ENCODE measurements at places on chromosomes 11 and 22.

- DNase-seq, result no peak
These were observed 57.5 kb upstream of the PHOX2A start for GRCh38 chr11:72301486-72301885.

DNA sequence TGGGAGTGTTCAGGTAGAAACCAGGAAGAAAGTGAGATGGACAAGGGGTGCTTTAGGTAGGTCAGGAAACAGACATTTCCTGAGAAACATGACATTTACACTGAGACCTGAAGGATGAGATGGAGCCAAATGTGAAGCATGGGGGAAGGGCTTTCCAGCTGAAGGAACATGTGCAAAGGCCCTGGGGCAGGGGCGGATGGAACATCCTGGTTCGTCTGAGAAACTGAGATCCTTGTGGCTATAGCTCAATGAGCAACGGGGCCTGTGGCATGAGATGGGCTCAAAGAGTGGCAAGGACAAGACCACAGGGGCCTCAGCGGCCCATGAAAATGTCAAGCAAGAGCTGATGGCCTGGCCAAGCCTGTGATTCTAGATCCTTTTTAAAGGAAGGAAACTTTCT, 127.4 kb downstream of the DSCAML1 start:
- DNase-seq, result no peak

DNA sequence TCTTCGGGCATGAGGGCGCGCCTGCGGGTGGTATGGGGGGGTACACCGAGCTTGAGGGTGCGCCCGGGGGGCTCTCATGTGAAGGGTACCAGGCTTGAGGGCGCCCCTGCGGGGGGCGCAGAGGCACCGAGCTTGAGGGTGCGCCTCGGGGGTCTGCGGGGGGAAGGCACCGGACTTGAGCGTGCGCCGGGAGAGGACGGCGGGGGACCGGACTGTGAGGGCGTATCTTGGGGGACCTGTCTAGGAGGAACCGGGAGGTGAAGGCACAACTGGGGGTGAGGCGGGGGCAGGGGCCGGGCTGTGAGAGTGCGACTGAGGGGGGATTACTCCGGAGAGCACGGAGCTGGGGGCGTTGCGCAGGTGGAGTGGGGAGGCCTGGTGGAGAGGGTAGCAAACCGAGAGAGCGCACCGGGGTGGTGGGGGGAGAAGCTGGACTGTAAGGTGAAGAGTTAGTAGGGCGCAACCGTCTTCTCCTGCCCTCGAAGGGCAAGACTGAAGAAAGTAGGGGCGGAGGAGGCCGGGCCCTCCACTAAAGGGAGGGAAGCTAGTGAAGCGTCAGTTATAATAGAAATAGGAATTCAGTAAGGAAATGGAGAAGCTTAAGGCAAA, 1.1 kb upstream of the DDX6 start:
- no peak for DNase-seq

DNA sequence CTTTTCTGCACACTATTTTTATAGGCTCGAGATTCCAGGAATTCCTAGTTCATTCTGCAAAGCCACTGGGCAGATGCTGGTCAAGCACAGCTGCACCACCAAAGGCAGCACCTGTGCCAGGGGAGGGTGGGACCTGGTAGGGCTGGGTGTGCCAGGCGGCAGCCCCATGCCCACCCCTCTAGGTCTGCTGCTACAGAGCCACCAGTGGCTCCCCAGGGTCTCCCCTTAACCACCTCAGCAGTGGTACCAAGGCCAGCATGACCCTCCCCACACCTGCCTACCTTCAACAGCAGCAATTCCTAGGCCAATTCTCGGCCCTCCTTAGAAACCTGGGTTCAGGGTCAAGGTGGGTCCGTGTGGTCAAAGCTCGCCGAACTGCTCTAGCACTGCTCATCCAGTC, 39.5 kb downstream of the PHF21B start:
- no peak for DNase-seq

- no peak for DNase-seq
These were observed 22.6 kb upstream of the SOX10 start for GRCh38 chr22:38006906-38007305.

GRCh38 chr22:36123673-36124630, 36.6 kb downstream of the APOL3 start:
- DNase-seq, result peak; percentile 58

GRCh38 chr22:44025171-44026065, 1.3 kb downstream of the PARVB start:
- DNase-seq, result no peak

DNA sequence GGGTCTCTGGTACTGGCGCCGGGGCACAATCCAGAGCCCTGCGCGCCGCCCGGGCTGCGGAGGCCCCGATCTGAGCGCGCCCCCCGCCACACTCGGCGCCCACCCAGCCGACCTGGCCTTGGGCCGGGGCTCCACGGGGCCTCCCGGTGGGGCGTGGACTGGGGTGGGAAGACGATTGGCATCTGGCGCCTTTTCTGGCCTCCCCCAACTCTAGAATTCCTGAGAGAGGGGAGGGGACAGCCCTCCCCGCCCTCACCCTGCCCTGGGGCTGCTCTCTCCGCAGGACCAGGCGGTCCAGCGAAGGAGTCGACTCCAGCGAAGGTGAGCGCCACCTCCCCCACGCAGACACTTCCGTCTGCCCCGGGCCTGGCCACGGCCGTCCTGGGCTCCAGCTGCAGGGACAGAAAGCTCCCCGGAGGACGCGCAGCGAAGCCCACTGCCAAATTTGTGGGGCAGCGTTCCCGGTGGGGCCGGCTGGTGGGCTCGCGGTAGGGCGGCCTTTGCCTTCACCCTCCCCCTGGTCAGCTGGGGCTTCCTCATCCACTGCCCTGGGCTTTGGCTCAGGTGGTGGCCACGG, 593 bp downstream of the SSH3 start:
- no peak for DNase-seq

- no peak for DNase-seq
These were observed 5.2 kb upstream of the CLMP start for GRCh38 chr11:123200264-123200663.

- no peak for DNase-seq
These were observed 41.3 kb downstream of the NEU3 start for GRCh38 chr11:75029836-75030631.

DNA sequence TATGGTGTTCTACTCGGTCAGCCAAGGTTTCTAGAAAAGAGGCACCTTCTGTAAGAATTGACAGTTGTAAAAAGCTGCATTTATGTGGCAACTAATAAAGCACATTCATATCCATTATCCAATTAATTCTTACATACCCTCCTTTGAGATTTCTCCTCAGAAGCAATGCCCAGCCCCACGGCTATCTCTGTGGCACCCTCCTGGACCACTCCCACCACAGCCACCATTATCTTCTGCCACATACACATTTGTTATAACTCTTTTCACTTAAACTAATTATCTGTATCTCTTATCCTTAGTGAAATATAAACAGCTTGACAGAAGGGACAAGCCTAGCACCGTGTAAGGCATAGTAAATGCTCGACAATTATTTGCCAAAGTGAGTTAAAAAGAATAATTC, 48.5 kb downstream of the PAK1 start:
- DNase-seq, result no peak

GRCh38 chr11:64856382-64857227, 12.2 kb upstream of the CDC42BPG start:
- no peak for DNase-seq

DNA sequence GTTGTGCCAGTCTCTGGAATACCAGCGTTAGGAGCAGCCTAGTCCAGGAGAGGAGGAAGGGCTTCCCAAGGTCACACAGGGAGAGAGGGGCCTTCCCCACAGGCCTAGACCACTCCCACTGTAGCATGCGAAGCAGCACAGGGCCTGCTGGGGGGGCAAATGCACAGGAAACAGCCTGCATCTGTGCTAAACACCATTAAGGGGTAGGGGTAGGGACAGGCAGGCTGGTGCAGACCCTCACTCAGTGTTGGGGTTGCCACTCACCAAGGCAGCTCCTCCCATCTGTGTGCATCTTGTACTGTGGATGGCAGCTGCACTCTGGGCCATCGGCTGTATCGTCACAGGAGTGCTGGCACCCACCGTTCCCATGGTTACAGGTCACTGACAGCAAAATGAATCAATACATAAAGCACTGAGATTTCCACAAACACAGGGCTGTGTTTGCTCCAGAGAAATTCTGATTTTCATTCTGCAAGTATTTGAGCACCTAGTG, 24.9 kb downstream of the SCUBE2 start:
- DNase-seq, result no peak

- no peak for DNase-seq
These were observed 135.7 kb downstream of the EHF start for GRCh38 chr11:34756591-34756990.

GRCh38 chr22:44555597-44555996, 57.6 kb upstream of the RTL6 start:
- no peak for DNase-seq

All from BJ (cell line).